ENCODE measurements at places on chromosomes 5 and 9.

- no peak for DNase-seq
Measured at GRCh38 chr5:160675988-160676387, 176.0 kb downstream of the ATP10B start.

GRCh38 chr5:123438902-123439301, 15.7 kb upstream of the CEP120 start:
- no peak for DNase-seq

DNA sequence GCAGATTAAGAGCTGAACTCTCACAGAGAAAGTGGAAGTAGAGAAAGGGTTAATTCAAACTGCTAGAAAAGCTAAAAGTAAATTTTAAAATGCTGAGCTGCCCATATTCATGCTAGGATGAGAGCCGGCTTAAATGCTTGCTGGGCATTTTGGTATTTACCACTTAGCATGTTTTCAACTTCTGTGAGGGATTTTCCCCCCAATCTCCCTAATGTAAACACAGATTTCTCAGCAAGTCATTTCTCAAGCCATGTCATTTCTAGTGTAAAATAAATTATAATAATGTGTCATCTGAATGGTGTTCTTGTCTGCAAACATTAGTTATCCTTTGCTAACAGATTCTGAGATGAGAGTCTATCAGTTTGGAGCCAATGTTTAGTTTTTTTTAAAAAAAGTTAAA, 22.3 kb downstream of the RPS23 start:
- DNase-seq, result no peak

DNA sequence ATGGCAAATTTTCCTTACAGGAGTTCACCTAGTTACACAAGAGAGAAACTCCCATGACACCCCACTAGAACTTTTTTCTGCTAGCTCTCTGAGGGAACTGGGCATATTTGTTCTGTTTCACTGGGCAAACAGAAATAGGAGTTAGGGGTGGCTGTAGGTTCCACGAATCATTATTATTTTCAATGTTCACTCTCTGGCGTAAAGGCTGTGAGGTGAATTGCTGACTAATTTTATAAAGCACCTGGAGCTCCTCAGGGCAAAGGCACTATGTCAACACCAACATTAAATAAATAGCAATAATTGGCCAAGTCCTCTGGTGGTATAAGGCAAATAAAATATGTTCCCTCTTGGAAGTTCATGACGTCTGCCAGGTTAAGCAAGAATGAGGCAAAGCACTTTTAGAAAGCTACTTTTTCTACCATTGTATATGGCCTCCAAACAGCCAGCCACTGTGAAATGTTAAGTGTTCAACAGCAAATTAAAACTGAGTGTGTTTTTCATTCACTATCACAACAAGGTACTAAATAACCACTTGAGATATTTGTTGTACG, 344.6 kb downstream of the PDE4D start:
- DNase-seq, result no peak

- DNase-seq, result no peak
Measured at GRCh38 chr5:89260254-89260653, 377.3 kb upstream of the MEF2C start.

DNA sequence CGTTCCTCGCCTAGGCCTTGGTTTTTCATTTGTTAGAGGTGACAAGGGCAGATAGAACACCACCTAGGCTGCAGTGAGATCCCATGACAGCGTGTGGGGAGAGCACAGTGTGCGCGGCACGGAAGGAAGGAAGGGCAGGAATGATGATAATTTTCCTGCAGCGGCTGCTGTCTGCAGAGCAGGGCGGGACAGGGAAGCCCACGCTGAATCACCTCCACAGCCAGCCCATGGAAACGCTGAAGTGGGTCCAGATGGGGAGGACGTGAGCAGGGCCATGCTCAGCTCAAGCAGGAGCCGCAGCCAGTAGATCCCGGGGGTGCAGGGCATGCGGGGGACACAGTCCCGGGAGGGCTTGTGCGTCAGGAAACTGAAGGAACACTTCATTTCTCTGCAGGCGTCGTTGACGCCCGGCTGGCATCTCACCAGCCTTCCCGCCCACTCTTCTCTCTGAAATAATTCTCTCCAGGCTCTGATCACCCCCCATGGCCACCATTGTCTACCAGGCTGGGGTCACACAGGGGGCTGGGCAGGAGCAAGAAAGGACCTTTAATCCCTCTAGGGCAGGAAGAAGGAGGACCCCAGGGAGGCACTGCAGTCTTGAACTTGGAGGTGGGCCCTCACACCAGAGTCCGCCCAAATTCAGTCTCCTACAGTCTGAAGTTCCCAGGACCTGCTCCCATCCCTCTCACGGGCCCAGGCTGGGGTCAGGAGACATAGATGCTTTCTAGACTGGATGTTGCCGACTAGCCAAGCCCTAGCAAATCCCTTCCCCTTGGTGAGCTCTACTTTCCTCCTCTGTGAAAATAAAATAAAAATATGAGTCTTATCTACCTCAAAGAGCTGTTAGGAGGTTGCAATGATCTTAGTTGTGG, 20.9 kb upstream of the SYNPO start:
- no peak for DNase-seq

- peak; percentile 9 for DNase-seq
Measured at GRCh38 chr9:89631384-89631783, 26.6 kb downstream of the GADD45G start.

Data from C1 segment of cervical spinal cord (tissue), 14 donors.